Left lung (tissue), 14 donors: ENCODE measurements at places on chromosomes 11 and 22.

DNA sequence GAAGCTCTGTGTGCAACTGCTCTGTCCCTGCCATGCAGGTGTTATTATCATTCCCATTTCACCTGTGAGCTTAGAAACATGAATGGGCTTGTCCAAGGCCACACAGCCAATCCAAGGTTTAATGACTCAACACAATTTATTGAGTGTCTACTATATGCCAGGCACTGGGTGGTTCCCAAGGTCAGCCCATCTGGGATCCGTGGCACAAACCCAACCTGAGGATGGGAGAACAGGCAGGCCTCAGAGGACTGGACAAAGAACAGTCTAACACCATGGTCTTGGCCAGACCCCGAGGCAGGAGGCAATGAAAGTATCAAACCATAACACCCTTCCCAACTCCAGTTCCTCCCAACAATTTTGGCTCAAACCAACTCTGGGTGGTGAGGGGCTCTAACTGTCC, 15.7 kb downstream of the SPATA19 start:
- DNase-seq: no peak

DNA sequence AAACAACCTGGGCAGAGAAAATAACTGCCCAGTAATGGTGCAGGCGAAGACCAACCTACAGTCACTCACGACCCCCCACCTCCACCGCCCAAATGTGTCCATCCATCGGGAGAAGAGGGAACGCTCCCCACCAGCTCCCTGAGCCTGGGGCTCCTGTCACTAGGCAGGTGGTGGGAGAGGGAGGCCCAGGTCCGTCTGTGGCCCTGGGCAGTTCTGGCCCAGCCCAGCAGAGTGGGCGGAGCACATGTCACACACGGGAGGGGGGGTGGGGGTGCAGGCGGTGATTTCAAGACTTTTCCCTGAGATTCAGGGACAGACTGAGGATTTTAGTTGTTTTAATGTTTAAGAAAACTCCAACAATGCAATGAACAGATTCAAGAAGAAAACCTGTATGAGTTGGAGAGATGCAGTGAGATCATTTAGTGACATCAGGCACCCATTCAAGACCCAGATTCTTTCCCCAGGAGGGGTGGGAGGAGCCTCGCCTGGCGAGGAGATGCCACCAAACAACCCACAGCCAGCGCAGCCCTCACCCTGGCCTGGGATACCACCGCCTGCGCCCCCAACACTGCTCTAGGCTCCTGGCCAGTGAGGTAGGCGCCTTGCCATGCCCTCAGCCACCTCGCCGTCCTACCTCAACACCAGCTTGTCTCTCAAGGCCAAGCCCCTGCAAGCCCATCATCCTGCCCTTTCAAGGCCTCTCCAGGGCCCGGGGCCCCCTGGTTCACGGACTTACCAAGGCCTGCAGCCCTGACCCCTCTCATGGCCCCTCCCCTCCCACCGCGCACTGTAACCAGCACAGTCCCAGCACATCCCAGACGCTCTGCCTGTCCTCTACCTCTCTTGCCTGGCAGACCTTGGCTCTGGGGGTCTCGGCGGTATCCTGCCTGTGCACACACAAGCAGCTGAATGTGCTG, 36.8 kb downstream of the TBX1 start:
- no peak for DNase-seq

DNA sequence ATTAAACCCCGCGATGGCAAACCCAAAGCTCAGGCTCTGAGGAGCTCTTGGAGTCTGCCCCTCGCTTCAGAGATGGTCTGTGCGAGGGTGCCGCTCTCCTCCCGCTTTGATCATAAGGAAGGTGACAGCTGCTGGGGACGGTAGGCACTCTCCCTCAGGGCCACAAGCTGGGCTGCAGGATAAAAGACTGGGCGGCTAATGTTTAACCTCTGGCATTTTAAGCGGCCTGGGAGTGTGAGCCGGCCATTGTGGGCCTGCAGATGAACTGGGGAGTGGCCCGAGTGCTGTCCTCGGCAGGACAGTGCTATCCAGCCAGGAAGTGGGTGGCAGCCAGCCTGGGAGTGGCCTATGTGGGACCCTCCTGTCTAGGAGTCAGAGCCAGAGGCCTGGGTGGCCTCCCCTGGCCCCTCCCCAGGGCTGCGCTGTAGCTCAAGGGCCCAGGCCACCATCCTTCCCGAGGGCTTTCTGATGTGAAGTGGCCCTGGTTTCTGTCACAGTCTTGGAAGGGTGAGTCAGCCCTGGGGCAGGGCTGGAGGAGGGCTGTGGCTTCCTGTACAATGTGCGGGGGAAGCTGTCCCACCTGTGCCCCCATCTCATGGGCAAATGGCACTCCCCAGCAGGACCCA, 58.7 kb upstream of the PRODH start:
- peak; percentile 60 for DNase-seq

DNA sequence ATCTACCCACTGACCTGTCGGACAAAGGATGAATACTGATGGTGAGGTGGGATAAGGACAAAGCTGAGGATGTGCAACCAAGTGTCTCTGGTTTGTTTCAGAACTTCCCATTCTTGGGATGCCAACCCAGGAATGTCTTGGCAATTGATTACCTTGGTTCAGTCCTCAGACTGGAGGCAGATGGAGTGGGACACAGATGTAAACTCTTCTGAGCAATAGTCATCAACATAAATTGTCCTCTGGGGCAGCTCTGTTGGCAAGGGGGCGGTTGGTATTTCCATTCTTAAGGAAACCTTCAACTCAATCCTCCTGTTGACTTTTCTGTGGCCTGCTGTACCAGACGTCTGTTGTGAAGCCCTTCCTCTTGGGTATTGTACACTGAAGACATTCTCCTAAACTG, 6.8 kb downstream of the ABTB2 start:
- no peak for DNase-seq

GRCh38 chr11:132284048-132284447, 913.6 kb downstream of the NTM start:
- DNase-seq: no peak

DNA sequence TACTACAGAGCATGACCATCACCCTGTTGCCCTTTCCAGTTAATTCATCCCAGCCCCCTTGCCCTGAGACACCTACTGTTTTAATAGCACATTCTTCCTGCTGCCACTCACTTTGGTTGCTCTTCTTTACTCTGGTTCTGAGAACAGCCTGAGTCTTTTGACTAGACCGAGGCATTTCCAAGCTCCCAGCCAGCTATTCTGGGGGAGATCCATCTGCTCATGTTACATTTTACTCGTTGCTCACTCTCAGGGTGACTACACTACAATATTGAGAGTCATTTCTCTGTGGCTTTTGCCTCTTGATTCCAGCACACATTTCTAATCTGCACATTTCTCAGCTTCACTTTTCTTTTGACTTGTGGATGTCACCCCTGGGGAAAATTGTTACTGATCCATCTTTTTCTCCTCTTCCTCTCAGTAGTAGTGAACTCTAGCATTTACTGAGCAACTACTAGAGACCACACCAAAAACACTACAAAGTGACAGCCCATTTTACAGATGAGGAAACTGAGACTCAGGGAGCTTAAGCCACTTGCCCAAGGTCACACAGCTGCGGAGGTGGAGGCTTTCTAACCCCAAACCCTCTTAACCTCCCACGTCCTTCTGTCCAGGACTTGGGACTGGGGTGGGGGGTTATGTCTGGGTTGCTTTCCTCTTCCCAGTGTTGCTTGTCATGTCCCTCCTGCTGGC, 117.8 kb downstream of the C11orf91 start:
- no peak for DNase-seq

DNA sequence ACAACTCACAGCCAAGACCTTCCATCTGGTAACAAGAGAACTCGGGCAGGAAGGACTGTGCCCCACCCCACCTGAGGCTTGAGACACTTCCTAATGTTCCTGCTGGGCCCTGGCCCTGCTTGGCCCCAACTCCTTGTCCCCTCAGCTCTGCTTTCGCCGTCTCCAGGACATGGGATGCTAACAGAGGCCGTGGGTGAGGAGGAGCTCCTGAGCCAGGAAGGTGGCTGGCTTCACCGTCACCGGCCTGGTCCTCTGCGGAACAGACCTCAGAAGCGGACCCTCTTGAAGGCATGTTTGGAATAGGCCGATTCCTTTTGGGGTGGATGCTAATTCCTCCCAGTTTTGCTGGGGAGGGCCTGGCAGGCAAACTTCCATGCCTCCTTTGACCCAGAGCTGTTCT, 154.3 kb downstream of the CACNA1I start:
- no peak for DNase-seq

DNA sequence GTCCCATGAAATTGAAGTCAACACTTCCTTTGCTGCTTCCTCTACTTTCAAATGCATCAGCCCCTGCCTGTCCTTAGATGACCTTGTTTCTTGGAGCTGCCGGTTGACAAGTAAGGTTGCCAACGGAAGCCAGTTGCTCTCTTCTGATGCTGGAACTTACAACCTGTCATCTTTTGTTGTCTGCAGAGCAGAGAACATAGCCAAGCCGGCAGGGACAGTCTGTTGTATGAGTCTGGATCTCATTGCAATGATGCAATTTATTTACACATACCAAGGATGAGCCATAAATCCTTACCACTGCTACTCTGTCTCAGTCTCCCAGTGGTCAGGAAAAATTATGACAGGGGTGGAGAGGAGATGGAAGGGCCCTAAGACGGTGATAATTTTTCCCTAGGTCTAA, 151.4 kb downstream of the BLID start:
- no peak for DNase-seq

GRCh38 chr22:46963672-46964545, 201.5 kb downstream of the TBC1D22A start:
- no peak for DNase-seq

- no peak for DNase-seq
Observed at GRCh38 chr11:34957606-34958005, 41.2 kb downstream of the PDHX start.

DNA sequence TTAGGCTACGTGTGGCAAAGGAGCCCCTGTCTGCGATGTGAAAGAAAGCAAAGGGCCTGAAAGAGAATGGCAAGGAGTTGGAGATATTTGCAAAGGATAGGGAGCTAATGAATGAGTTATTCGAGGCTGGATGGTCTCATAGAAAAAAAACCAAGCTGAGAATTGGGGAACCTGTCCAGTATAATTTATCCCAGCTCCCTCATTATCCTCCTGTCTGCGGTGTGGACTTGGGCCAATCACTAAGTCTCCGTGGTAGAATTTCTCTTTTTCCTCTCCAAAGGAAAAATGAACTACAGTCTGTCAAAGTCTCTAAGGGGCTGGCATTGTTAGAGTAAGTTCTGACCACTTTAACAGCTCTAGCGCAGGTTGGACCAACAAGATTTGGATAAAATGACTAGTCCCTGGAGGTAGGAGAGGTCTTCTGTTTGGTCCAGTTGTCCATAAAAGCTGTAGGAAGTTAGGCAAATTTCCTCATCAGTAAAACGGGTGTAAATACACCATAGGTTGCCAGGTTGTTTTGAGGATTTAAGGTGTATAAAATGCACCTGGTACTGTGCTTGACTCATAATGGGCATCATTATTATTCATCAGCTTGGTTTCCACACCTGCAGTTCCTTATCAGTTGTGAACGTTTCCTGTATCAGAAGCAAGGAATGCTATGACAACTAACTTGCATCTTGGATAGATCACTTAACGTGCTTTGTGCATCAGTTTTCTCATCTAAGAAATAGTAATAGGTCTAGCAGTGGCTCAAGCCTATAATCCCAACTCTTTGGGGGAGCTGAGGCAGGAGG, 10.3 kb upstream of the CDON start:
- DNase-seq: no peak

DNA sequence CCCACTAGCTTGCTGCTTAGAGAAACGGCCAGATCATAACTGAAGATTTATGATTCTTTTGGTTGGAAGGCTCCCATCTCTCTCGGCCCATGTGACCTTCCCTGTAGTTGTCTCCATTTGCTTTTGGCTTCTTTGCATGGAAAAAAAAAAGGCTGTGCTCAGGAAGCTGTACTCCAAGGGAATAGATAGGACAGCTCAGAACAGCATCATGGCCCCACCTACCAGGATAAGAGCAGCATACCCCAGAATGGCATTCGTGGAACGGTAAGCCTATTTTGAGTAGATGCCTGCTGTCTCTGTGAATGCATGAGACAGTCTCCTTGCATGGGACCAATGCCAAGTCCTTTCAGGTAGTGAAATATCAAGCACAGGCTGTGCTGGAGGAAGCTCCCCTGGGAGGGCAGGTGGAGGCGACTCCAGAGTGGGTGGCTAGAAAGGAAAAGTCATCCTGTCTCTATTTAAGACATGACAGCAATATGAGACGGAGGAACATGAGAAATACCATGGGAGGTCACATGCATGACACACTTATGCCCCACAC, 94.1 kb upstream of the AMOTL1 start:
- DNase-seq: no peak

DNA sequence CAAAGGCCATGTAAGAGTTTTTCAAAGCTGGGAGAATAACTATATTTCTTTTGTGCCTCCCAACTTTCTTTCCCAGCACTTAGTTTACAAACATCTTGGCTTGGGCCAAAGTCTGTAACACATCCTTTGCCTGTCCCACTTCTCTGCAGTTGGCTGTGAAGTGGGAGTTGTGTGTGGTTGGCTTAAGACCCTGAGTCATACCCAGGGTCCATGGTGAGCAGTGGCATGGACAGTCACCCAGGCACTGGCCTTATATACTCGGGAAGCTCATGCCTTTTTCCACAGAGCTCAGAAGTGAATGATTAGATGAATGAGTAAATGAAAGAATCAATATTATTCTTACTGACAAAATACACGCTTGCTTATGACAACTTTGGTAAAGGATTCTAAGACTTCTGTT, 231.4 kb downstream of the BLID start:
- no peak for DNase-seq

DNA sequence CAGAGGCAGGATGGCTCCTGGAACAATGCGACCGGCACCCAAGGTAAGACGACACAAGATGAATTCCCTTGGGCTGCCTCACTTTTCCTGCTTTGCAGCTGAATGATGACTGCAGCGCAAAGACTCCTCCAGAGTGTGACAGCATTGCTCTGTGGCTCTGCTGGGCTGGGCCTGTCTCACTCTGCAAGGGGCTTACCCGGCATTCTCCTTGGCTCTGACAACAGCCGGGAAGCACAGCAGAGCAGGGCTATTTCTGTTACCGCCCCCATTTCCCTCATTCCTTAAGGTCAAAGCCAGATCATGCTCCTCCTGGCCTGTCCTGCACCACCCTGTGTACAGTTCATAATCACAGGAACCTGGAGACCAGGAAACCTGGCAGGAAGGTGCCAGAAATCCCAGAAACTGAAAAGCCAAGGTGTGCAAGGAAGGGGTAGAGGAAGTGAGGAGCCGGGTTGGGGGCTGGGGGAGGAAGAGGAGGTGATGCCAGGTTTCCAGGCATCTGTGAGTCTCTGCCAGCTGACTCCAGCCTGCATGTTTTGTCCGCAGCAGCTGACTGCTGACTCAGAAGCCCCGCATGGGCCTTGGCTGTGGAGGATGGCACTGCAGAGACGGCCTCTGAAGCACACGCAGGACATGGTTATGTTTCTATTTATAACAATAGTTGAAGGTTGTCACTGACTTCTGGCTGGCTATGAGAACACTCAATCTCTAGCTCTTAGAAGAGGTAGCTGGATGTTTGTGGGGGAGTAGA, 113.6 kb downstream of the MICAL3 start:
- no peak for DNase-seq

GRCh38 chr22:26740253-26740652, 82.9 kb downstream of the MIAT start:
- DNase-seq: no peak
